ENCODE measurements at places on chromosomes 12 and 14.

DNA sequence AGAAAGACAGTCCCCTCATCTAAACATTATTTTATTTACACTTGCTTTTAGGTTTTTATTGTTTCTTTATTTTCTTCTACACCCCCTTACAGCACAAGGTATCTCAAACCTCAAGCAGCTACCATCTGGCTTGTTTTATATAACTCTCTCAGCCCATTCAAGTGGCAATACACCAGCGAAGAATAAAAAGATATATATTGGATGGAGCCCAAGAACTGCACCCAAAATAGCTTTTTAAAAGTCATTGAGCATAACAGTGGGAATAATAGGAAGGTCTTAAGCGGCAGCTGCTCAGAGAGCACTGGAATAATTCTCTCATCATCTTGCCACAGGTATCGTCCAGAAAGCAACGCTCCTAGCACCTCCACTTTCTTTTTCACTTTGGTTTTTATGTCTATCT, 322.5 kb downstream of the SYT1 start:
- no peak for DNase-seq

DNA sequence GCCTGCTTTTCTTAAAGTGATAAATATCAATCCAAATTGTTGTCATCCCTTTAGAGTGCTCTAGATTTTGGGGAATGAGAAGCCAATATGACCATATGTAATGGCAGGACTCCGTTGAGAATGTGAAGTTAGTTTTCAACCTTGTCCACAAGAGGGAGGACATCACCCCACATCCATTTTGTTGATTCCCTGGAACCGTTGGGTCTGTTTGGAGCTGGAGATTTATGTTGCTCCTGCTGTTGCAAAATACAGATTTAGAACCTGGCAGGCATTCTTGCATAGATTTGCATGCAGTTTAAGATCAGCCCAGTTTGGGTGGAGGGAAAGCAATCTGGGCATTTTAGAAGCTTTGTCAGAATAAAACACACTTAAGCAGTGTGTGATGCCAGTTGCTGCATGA, 620.1 kb downstream of the NRXN3 start:
- DNase-seq: no peak

- no peak for DNase-seq
These were observed 335.2 kb downstream of the CEP128 start for GRCh38 chr14:80606347-80606772.

DNA sequence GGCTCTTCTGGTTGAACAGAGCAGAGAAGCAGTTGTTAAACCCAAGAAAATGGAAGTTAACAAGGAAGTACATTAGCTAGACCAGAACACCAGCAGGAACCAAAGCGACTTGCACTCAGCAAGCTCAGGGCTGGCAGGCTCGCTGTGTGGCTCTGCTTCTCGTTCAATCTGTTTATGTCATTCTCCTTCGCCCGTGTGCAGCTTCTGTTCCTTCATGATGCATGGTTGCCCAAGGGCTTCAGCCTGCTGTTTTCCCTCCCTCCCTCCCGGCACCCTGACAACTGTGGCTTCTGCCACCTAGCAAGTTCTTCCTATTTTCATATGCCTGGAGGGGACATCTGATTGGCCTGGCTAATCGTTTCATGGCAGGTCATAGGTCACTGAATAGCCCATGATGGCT, 25.3 kb downstream of the PIGH start:
- DNase-seq: peak; percentile 2

GRCh38 chr12:29299633-29300032, 81.3 kb downstream of the ERGIC2 start:
- DNase-seq: no peak

DNA sequence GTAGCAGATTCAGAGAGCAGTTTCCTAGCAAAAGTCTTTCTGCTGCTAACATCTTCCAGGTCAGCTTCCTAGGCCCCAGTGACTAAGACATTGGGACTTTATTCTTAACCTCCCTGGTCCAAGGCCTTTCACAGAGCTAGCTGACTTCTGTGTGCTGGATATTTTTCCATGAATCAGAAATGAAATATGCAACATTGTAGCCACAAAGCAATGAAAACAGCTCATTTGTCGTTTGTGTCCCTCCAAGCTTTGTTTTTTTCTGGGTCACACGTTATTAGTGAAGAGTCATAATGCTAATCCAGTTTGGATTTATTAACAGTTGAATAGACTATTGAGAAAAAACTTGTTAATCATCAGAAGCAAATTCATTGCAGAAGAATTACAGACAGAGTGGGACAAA, 82.4 kb downstream of the ARF6 start:
- DNase-seq: no peak

DNA sequence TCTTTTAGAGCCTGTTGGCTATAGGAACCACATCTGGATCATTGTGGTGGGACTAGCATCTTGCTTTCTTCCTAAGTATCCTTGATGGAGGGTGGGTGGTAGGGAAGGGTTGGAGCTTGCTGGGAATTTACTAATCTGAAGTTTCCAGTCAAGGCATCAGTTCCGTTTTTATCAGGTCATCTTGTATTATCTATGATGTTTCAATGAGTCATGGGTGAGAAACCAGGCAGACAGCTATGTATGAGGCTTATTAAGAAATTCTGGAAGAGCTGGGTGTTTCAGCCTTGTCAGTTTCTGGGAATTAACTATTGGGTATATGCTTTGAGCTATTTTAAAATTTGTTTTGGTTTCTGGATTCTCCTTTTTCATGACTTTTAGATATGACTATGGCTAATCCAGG, 11.3 kb downstream of the TSFM start:
- no peak for DNase-seq

- no peak for DNase-seq
These were observed 206.5 kb downstream of the SLC41A2 start for GRCh38 chr12:104751594-104751993.

DNA sequence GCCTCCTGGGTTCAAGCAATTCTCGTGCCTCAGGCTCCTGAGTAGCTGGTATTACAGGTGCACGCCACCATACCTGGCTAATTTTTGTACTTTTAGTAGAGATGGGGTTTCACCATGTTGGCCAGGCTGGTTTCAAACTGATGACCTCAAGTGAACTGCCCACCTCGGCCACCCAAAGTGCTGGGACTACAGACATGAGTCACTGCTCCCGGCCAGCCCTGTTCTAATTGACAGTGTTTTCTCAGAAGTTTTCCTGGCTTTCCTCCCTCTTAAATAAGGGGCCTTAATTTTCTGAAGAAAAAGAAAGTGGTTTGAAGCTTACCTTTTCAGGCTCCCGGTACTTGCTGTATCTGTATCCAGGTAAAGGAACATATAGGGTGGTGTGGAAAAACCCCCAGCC, 1.7 kb downstream of the HAL start:
- no peak for DNase-seq

- DNase-seq: no peak
These were observed 12.3 kb upstream of the C12orf71 start for GRCh38 chr12:27094726-27095125.

GRCh38 chr14:60646226-60646818, 3.0 kb downstream of the SIX1 start:
- DNase-seq: no peak

- no peak for DNase-seq
These were observed 18.0 kb downstream of the LUM start for GRCh38 chr12:91093341-91093740.

Measured in activated naive CD8-positive, alpha-beta T cell treated with anti-CD3 and anti-CD28 coated beads, Interleukin-2, amount 10 ng/mL, durations not matched to agents 7 days and 5 days (primary cell).